Stimulated activated CD4-positive, alpha-beta T cell treated with anti-CD3 and anti-CD28 coated beads, Interleukin-4, amount 100 ng/mL, for 48 hours (primary cell): ENCODE measurements at places on chromosomes 16 and 17.
A peak's percentile ranks its signal among the peaks of the same experiment; 100 is the strongest.

GRCh38 chr16:28913946-28914724 lies 10.9 kb downstream of the RABEP2 start:
- DNase-seq, result no peak

GRCh38 chr17:49766918-49767530 lies 3.1 kb upstream of the FAM117A start:
- no peak for DNase-seq

DNA sequence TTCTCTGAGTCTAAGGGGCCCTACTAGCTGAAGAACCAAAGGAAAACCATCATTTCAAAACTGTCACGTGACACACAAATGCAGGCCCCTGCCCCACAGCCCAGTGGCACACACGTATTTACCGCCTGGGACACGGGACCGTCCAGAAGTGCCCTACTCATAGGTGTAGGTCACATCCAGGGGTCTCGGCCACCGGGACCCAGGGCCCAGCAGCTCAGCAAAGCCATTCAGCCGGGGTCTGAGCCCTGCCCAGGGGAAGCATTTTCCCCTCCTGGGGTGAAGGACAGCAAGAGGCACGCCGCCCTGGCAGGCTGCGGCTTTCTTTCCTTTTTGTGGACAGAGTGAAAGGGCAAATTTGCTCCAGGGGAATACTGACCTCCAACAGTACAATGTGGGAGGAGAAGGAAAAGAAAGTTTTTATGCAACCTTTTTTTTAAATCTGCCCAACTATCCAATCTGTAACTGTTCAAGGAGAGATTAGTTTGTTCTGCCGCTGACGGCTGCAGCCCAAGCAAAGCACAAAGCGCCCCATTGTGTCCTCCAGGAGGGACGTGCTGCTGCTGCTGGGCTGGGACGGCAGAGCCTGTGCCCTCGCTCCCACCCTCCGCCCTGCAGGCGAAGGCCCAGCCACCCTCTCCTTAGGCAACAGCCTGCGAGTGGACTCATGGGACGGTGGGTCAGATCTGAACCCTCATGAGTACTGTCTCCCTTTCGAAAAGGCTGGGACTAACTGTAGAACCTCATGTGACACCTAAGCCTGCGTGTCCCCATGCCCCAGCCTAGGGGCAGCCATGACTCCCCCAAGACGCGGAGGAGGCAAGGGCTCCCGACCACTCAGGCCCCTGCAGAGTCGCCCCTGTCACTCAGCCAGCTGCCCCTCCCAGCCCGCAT lies 21.3 kb downstream of the SLC7A5 start:
- no peak for DNase-seq

DNA sequence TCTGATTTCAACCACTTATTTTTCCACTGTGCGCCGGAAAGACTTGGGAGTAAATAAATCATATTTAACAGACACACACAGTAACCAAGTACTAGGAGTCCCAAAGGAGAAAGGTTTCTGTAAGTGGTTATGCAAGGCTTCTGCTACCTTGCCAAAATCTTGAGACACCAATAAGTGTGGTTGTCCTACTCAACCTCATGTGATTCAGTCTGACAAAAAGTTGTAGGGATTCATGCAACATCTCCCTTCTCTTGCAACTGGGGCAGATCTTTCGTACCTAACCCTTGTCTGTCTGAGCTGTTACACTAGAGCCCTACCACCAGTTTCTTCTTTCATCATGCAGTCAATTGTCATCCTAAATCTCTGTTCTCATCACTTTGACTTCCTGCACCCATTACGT lies 69.9 kb upstream of the NUDT7 start:
- DNase-seq, result no peak

DNA sequence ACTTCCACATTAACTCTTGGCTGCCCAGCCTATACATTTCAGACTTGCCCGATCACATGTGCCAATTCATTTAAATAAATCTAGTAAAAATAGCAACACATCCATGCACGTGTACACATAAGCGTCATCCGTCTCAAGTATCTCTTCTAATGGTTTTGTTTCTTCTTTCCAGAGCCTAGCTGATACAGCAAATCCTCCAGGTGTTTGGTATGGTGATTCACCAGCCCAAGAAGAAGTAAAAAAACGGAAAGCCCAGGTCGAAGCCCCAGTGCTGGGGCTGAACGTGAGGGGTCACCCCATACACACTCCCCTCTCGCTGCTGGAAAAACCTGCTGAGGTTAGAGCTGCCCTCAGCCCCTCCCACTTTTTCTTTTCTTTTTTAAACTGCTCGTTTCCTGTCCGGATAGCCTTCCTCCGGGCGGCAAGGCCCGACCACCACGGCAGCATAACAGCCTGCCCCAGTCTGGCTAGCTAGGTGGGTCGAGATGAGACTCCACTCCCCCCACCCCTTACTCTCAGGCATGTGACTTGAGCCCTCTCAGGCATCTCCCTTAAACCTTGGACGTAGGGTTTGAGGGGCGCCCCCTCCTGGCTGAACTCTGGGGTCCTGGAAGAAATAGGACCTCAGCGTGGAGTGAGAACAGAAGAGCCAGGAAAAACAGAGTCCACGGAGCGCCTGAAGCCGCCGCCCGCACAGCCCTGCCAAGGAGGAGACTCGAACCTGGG lies 13.9 kb upstream of the OR1F1 start:
- peak; percentile 43 for DNase-seq

DNA sequence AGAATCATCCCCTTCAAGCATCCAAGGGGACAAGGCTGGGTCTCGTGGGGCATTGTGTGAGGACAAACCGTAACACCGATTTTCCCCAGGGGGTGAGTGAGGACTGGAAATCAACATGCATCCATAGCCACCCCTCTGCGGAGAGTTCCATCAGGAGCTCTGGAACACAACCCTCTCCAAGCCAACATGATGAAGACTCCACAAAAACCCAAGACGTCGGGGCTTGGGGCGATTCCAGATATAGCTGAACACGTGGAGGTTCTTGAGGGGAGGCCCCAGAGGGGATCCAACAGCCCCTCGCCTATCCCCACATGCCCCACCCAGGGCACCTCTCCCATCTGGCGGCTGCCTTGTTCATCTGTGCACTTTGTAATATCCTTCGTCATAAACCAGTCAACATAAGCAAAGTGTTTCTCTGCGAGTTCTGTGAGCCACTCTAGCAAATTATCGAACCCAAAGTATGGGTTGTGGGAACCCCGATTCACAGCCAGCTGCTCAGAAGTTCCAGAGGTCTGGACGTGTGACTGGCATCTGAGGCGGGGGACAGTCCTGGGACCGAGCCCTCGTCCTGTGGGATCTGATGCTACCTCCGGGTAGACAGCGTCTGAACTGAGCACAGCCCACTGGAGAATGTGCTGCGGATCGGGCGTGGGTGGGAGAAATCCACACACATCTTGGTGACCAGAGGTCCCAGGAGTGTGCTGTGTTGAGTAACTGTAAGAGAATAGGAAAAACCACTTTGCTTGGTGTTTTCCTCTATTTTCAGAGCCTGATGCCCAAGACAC lies 55.5 kb downstream of the RPH3AL start:
- no peak for DNase-seq

- no peak for DNase-seq
Measured at GRCh38 chr16:56345406-56346050, 79.8 kb downstream of the AMFR start.

DNA sequence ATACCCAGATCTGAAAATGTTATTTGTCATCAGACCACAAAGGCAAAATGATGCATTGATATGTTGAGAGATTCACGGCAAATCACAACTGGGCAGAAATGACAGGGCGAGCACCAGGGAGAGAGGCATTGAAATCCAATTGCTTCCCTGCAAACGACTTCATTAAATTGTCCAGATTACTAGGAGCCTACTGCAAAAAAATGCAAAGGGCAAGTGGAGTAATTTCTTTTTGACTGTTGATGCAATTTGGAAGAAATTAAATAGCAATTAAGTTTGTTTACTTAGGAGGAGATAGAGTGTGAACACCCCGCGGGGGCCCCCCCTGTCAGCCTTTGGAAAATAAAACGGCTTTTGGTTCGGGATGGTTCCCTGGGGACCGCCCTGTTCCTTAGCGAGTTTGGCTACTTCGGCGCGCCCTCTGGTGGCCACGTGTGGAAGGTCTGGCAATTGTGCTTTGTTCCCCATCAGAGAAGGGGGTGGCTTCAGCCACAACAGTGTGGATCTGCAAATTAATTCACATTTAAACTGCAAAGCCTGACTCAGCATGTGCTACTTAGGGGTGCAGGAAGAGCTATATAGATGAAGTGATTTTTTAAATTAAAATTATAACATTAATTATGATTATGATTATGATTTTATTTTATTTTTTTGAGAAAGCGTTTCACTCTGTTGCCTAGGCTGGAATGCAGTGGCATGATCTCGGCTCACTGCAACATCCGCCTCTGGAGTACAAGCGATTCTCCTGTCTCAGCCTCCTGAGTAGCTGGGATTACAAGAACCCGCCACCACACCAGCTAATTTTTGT lies 14.5 kb upstream of the TMC7 start:
- DNase-seq, result peak; percentile 65

- no peak for DNase-seq
Measured at GRCh38 chr16:85571813-85572619, 41.1 kb upstream of the GSE1 start.
